Tibial artery (tissue), 4 donors: ENCODE measurements at places on chromosomes 1 and 21.

GRCh38 chr1:183600634-183601033 is 10.4 kb upstream of the NCF2 start:
- no peaks in the 10 kb centered on the region for H3K27me3 ChIP-seq
- H3K4me3 ChIP-seq, result no peak overlapping the region
- no peaks in the 10 kb centered on the region for H3K36me3 ChIP-seq

DNA sequence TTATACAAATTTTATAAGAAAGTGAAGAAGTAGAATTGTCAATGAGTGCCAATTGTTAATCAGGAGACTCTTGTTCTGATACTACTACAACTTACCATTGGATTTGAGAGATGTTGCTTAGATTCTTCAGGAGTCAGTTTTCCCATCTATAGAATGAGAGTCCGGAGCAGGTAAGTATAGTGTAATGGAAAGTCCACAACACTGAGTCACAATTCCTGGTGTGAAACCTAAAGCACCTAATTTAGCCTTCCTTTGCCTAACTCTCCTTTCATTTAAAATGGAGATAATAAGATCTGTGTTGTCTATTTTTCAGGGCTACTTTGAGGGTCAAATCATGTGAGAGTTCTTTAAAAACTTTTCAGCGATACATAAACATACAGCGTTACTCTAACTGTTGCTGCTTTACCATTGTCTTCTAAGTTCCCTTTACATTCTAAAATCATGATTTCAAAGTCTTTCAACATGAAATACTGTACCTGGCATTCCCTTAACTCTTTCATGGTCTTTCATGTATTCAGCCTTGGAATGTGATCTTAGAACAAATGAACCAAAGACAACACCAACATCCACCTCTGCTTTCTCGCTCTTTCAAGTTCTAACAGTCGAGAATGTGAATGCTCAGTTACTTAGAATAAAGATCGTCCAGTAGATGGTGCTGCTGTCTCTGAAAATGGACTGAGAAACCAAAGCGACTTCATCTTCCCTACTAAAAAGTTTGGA is 90.9 kb downstream of the SLC30A10 start:
- H3K27me3 ChIP-seq, result no peaks in the 10 kb centered on the region
- DNase-seq, result no peak
- no peak overlapping the region for H3K27ac ChIP-seq
- no peaks in the 10 kb centered on the region for H3K36me3 ChIP-seq

- no peaks in the 10 kb centered on the region for H3K4me1 ChIP-seq
- no peak overlapping the region for H3K27ac ChIP-seq
- no peaks in the 10 kb centered on the region for H3K27me3 ChIP-seq
Measured at GRCh38 chr1:61125263-61125662, 42.9 kb downstream of the NFIA start.

GRCh38 chr1:69201716-69202115 is 366.0 kb upstream of the LRRC7 start:
- H3K4me3 ChIP-seq, result no peak overlapping the region
- H3K36me3 ChIP-seq, result no peaks in the 10 kb centered on the region
- H3K4me1 ChIP-seq, result no peaks in the 10 kb centered on the region
- no peak overlapping the region for H3K27ac ChIP-seq
- no peaks in the 10 kb centered on the region for H3K27me3 ChIP-seq
- DNase-seq, result no peak

GRCh38 chr1:23574265-23574754 is 15.0 kb upstream of the ID3 start:
- peaks cover 41% of the 10 kb centered on the region for H3K4me1 ChIP-seq
- peak overlapping the region; percentile 80 for H3K27ac ChIP-seq
- no peaks in the 10 kb centered on the region for H3K36me3 ChIP-seq
- no peak for DNase-seq
- no peak overlapping the region for H3K4me3 ChIP-seq

GRCh38 chr1:224644553-224645154 is 28.5 kb downstream of the CNIH3 start:
- H3K36me3 ChIP-seq, result no peaks in the 10 kb centered on the region
- no peak for DNase-seq
- H3K27ac ChIP-seq, result no peak overlapping the region
- no peak overlapping the region for H3K4me3 ChIP-seq

- H3K4me1 ChIP-seq, result no peaks in the 10 kb centered on the region
- no peaks in the 10 kb centered on the region for H3K27me3 ChIP-seq
- H3K27ac ChIP-seq, result no peak overlapping the region
- no peak for DNase-seq
- no peaks in the 10 kb centered on the region for H3K36me3 ChIP-seq
Measured at GRCh38 chr1:8251635-8252034, 66.3 kb upstream of the SLC45A1 start.
